ENCODE measurements at places on chromosomes 1 and 21.

DNA sequence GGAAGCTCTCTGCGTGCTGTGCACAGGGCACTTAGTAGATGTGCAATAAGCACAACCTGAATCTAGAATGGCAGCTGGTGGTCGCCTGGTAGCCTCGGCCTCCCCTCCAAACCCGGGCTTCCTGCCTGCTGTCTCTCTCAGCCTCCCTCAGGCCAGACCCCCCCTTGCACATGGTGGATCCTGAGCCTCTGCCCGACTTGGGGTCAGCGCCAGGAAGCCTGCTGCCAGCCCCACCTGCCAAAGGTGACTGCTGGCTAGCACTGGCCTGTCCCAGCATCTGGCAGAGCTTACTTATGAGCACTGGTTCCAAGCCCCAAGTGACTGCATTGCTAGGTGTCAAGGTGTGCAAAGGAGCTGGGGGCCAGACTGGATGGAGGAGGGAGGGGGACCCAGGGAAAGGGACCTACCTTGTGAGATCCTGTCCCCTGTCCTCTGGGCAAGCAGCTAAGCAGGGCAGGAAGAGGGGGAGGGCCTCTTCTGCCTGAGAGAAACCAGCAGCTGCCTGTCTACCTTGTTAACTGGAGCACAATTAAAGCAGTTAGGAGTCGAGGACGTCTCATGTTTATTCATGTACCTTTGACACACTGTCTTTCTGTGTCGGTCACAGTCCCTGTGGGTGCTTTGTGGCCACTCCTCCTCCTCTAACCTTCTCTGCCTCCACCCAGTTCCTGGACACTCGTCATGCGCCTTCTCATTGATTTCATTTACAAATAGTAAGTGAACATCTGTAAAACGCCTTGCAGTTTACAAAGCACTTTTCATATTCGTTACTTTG lies 100.9 kb downstream of the DDX20 start:
- no peak for DNase-seq

- DNase-seq, result no peak
Observed at GRCh38 chr1:246444617-246445016, 62.5 kb downstream of the SMYD3 start.

GRCh38 chr1:7667625-7668218 lies 103.4 kb upstream of the VAMP3 start:
- DNase-seq, result peak; percentile 44

DNA sequence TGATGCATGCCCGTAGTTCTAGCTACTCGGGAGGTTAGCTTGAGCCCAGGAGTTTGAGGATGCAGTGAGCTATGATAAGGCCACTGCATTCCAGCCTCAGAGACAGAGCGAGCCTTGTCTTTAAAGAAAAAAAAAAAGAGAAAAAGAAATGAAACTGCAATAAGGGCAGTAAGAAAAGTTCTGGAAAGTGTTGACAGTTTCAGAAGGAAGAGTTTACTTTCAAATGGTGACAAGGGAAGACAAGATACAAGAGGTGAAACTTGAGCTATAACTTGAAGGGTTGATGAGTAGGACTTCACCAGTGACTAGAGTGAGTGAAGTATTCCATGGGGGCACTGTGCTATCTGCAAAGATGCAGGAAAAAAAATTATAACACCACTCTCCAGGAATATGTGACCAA lies 125.0 kb downstream of the AKT3 start:
- no peak for DNase-seq

- no peak for DNase-seq
Observed at GRCh38 chr21:42025376-42026081, 15.4 kb upstream of the ZBTB21 start.

- no peak for DNase-seq
Observed at GRCh38 chr1:102435483-102435882, 438.8 kb upstream of the OLFM3 start.

- no peak for DNase-seq
Observed at GRCh38 chr1:1299686-1300351, 7.9 kb downstream of the ACAP3 start.

DNA sequence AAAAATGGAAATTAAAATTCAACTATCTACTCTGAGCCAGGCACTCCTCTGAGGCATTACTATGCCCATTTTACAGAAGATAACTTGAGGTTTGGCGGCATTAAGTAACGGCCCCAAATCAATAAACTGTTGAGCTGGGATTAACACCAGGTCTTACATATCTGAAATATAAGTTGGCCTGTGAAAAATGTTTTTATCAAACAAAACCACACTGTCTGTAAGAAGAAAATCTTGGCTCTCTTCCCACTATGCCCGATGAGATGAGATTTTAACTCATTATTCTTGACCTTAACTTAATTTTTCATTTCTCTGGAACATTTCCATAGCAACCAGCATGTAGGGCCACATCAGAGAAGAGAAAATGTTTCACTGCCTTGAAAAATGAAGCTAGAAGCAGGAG lies 21.8 kb downstream of the RC3H1 start:
- DNase-seq, result no peak

GRCh38 chr1:226512076-226512728 lies 36.4 kb upstream of the STUM start:
- no peak for DNase-seq

GRCh38 chr1:27504588-27505419 lies 14.8 kb upstream of the WASF2 start:
- no peak for DNase-seq

GRCh38 chr1:172460177-172460576 lies 16.3 kb upstream of the PIGC start:
- no peak for DNase-seq

DNA sequence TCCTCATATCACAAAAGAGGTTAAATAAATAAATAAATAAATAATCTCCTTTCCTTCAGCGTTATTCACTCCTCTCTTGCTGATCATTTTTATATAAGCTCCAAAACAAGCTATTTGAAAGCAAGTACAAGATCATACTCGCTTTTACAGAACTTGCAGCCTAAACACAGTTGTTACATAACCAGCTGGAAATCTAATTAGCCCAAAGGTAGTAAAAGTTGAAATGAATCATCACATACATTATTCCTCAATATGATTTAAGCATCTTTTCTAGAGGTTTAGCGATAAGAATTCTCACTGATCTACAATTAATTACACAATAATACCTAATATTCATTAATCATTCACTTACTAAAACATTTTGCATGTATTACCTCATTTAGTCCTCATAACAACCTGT lies 160.2 kb downstream of the COP1 start:
- DNase-seq, result no peak

- DNase-seq, result no peak
Observed at GRCh38 chr1:21847223-21848205, 35.4 kb downstream of the LDLRAD2 start.

- peak; percentile 42 for DNase-seq
Observed at GRCh38 chr1:39639305-39640130, at the start of gene HEYL. Gene HEYL (minus strand): TSS chr1:39639643. CDS start chr1:39639625, 18 bp downstream.

GRCh38 chr1:99004254-99004860 lies 304 bp downstream of the PLPPR5 start:
- no peak for DNase-seq

GRCh38 chr1:25731148-25731547 lies 68.8 kb upstream of the SELENON start:
- DNase-seq, result no peak

- no peak for DNase-seq
Observed at GRCh38 chr1:11967028-11967547, 13.2 kb upstream of the MFN2 start.
